T follicular helper cell (primary cell): ENCODE measurements at places on chromosomes 13 and 19.

- DNase-seq: no peak
These were observed 154.4 kb downstream of the GGACT start for GRCh38 chr13:100434010-100434763.

DNA sequence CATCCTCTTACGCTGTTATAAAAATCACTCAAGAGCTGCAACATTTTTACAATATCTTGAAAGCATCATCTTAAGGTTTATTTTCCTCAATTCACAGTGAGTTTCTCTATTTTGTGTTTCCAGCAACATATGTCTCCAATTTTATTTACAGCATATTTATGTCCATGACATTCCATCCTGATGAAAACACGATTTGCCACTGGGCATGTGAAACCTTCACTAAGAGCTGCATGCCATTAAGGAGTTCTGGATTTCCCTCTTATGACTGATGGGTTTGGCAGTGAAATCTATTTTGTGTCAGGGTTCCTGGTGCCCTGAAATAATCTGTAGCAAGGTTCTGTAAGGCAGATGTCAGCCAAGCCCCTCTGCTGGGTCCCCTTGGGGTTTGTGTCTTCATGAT is 527.6 kb upstream of the KLF12 start:
- DNase-seq: no peak

- DNase-seq: no peak
These were observed 46.0 kb downstream of the SAE1 start for GRCh38 chr19:47176627-47177090.

DNA sequence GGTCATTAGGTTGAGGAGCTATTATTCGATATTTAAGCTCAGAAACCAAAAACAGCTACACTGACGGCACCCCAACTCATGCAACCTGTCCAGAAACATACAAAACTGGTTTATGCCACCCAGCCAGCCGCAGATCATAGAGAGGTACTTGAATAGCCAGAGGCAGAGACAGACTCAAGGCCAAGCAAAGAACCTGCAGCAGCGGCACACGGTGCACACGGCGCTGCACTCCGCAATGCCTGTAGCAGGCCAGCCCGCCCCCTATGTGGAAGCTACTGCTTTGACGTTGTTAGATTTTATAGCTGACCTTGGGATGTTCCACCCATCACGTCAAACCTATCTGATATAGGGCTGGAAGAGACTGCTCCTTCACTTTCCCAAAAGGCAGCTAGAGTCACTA is 11.9 kb upstream of the DHRS12 start:
- no peak for DNase-seq

- no peak for DNase-seq
These were observed 128.1 kb downstream of the TUBA3C start for GRCh38 chr13:19053561-19053960.

- DNase-seq: no peak
These were observed 58.3 kb downstream of the DOCK9 start for GRCh38 chr13:98919566-98919965.

GRCh38 chr19:5803441-5803751 is 1.5 kb upstream of the NRTN start:
- DNase-seq: no peak

- DNase-seq: peak; percentile 12
These were observed 686 bp downstream of the SETDB2 start for GRCh38 chr13:49444524-49445395.

GRCh38 chr19:6278740-6279619 is 795 bp downstream of the MLLT1 start:
- no peak for DNase-seq

- DNase-seq: no peak
These were observed 179.8 kb downstream of the COG6 start for GRCh38 chr13:39835253-39835652.

DNA sequence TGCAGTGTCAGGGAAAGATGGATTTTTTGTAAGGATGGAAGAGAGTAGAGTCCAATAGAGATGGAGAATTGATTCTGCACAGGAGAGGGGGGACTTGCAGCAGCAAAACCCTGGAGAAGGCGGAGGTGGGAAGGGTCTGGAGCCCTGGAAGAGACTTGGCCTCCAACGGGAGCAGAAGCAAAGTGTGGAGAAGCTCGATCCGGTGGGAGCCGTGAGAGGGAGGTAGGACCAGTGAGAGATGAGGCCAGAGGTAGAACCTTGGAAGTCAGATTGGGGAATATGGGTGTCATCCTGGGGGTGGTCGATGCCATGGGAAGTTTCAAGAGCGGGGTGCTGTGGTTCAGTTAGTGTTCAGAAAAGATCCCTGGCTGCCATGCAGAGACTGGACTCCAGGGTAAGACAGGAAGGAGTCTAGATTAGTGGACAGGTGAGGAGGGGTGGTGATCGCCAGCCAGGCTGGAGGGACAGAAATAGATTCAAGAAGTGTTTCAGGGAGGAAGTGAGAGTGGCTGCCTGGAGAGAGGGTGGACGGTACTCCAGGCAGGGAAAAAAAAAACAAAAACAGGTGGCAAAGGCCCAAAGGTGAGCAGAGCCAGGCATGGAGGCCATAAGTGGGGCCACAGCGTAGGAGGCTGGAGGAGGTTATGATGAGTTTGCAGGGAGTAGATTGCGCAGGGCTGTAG is 2.6 kb downstream of the PPP5C start:
- no peak for DNase-seq

DNA sequence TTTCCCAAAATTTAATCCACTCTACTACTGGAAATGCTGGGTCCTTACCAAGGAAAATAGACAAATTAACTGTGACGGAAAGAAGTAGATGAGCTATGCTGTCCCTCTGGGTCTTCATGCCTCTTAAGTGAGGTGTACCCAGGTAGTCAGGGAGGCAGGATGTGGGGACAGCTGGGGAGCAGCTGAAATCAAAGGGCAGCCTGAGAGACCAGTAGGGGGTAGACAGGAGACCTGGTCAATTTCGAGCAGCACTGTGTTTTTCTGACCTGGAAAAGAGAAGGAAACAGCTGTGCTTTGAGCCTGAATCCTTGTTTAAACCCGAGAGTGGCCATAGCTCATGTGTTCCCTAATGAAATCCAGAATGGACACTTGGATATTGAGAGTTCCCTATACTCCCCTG is 587.3 kb downstream of the EFNB2 start:
- no peak for DNase-seq

- DNase-seq: no peak
These were observed 341.0 kb downstream of the DNAJC15 start for GRCh38 chr13:43364210-43365038.

DNA sequence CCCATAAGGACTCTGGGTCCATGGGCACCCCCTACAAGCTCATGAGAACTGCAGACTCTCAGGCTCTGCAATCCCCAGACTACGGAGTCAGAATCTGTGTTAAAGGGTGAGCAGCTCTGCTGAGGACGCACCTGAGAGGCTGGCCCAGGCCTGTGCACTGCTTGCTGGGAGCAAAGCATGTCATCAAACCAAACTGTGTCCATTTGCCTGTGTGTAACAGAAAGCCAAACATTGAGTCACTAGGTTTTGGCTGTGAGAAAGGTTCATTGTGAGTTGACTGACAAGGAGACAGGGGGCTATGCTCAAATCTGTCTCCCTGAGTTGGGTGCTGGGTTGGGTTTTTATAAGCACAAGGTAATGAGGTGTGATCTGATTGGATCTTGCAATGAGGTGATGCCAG is 22.1 kb upstream of the MTIF3 start:
- DNase-seq: no peak

DNA sequence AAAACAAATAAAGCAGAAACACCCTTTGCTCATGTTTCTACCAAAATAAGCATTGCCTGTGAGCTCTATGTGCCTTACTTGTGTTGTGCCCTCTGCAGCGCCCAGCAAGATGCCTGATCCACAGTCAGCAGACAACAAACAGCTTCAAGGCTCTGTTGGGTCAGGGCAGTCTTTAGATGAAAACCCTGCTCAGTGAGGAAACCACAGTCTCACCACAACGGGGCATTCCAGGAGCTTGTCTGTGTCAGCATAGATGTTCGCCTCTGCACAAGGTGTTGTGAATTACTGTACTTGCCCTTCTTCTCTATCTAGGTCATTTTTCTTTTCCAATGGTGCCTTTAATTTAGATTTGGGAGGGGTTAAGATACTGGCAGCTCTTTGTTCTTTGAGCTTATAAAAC is 251.9 kb downstream of the COL4A1 start:
- no peak for DNase-seq

DNA sequence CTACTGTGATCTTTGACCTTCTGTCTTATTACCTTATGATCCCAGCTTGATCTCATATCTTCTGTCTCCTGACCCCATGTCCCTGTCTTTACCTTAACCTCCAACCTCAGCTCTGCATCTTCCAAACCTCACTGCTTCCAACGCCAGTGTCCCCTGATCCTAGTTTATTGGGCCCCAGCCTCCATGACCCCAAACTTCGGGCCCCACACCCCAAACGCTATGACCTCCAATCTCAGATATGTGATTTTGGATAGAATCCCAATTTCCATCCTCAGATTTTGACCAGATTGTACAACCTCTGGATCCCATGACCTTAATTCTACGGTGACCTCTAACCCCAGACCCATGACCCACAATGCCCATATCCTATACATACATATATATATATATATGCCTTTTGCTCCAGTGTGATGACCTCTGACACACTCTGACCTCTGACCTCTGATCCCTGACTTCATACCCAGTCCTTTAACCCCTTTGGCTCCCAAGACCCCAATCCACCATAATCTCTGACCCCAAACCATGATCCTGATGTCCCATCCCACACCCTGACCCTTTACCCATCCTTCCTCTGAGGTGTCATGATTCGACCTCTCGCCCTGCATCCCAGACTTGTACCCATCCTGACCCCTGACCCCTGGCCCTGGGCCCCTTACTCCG is 3.5 kb downstream of the KLK12 start:
- no peak for DNase-seq

- DNase-seq: no peak
These were observed 5.3 kb downstream of the RNASEH2B start for GRCh38 chr13:50914848-50915247.

DNA sequence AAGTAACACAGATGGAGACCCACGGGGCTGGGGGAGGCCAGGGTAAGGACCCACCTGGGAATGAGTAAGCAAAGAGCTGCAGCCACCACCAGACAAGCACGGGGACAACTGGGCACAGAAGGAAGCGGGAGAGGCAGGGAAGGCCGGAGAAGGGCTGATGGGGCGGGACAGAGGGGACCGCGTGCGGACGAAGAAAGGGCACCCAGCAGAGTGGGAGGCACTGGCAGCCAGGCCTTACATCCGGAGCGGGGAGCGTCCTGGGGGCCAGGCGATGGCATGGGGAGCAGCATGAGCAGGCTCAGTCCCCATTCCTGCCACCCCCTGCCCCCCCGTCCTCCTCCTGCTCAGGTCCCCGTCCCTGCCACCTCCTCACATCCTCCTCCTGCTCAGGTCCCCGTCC is 3.0 kb downstream of the PROZ start:
- DNase-seq: no peak

- no peak for DNase-seq
These were observed 21.1 kb upstream of the CEACAM21 start for GRCh38 chr19:41554907-41555306.

GRCh38 chr13:73401769-73402168 is 343.0 kb downstream of the KLF5 start:
- no peak for DNase-seq

GRCh38 chr19:37506387-37507166 is at the start of gene ZNF793:
Gene ZNF793, plus strand, starts transcription at chr19:37506939. Its CDS starts 16,501 bp downstream, at chr19:37523440.
- DNase-seq: peak; percentile 68

DNA sequence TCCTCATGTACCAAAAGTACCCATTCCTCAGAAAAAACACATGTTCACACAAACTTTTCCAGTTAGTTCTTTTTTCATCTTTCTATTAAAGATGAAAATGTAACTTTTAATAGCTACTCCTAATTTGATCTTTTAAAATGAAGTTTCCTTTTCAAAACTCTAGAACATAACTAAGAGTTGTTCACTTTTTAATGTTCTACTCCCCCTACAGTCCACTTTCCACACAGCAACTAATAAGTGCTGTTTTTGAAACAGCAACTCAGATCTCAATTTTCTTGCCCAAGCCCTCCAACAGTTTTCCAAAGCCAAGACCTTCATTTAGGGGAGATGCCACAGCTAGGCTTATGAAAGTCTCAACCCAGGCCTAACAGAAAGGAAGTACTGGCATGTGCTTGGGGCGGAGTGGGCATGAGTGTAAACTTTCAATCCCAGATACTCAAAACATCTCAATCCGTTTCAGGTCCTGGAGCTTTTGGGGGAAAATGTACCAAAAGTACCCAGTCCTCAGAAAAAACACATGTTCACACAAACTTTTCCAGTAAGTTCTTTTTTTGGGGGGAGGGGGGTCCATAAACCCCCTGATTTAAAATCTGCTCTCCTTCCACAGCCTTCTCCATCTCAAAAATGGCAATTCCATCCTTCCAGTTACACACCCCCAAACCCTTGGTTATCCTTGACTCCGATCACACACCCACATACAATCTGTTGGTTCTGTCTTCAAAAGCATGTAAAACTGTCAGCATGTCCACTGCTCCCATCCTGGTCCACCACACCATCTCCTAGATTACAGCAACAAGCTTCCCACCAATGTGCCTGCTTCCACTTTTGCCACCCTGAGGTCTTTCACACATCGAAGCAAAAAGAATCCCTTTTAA is 2.0 kb downstream of the FBL start:
- DNase-seq: no peak

- no peak for DNase-seq
These were observed 28.6 kb upstream of the ZNF492 start for GRCh38 chr19:22605275-22606211.
